CD4-positive, alpha-beta T cell treated with Interleukin-6 for 4 hours (primary cell): ENCODE measurements at places on chromosomes 11 and 22.

DNA sequence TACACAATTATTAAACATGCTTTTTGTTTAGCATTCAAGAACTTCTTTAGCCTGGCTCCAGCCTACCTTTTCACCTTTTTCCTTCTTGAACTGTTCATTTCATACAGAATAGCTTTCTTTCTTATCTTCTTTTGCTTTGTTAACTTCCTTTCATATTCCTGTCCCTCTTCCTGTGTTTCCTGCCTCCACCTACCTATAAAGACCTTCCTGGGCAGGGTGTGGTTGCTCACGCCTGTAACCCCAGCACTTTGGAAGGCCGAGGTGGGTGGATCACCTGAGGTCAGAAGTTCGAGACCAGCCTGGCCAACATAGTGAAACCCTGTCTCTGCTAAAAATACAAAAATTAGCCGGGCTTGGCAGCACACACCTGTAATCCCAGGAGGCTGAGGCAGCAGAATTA lies 22.9 kb downstream of the CAPRIN1 start:
- DNase-seq: no peak

GRCh38 chr11:64058494-64058893 lies 22.8 kb downstream of the FLRT1 start:
- DNase-seq: no peak

DNA sequence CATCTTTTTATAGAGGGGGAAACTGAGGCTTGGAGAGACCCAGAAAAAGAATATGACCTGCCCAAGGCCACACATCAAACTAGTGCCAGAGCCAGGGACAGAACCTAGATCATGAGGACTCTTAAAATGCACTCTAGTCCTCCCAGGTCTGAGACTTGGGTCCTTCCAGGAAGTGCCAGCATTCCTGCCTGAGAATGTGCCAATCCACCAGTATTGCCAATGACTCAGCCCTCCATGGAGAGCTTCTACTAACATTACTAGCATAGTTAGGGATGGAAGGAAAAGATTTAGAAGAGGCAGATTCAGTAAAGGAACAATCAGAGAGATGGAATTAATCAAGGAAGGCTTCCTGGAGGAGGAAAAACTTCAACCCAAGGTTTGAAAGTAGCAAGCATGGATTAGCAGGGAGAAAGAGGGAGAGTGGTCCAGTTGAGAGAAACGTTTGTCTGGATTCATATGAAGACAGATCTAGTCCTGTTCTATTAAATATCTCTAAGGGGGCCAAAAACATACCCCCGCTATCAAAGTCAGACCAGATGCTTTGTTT lies 20.1 kb upstream of the SMIM35 start:
- no peak for DNase-seq

- no peak for DNase-seq
These were observed 371.5 kb downstream of the OPCML start for GRCh38 chr11:133160754-133161153.

- DNase-seq: no peak
These were observed 31.3 kb downstream of the ARRB1 start for GRCh38 chr11:75320046-75320618.

DNA sequence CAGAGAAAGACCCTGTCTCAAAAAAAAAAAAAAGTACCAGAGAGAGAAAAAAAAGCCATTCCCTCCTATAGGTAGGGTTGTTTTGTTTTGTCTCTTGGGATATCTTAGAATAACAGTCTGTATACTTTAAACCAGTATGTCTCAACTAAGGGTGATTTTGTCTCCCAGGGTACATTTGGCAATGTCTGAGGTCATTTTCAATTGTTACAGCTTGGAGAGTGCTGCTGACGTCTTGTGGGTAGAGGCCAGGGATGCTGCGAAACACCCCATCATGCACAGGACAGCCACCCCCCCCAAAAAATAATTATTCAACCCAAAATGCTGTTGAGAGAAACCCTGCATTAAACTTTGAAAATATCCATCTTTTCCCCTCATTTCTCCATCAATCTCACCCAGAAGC lies 56.1 kb upstream of the CRTAM start:
- no peak for DNase-seq

GRCh38 chr11:108534274-108534882 lies 36.2 kb upstream of the POGLUT3 start:
- no peak for DNase-seq

DNA sequence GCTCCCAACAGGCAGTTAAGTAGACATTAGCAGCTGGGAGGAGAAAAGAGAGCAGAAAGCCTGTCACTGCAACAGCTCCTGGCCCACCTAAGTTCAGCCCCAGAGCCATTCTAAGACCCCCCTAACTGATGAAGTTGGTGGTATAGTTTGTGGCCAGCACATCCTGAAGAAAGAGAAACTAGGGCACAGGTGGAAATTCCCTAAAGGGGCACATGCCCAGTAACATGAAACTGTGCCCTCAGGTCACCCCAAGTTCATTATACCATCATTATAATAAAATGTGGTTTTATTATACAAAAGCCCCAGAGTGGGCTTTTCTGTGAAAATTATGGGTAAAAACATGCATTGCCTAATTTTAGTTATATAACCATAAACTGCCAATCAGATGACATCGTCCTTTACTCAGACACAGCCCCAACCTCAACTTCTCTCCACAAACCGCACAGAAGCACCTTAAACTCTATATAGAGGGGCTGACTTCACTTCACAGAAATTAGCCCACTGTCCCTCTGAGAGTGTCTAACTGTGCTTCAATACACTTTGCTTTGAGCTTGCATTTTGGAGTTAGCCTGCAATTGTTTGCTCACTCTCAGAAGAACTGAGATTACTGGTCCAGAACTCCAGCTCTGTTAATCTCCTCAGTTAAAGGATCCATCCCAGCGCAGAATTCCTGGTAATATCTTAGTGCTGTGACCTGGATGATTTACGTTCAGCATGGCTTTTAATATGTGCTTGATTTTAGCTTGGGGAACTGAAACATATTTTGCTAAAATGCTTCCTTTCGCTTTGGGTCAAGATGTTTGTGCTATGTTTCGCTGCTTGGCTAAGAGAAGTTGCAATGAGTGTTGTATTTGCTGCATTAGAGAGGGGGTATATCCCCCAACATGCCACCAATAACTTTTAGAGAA lies 1.8 kb upstream of the APOL3 start:
- DNase-seq: peak; percentile 22

GRCh38 chr22:50415426-50415825 lies 59.4 kb downstream of the SBF1 start:
- DNase-seq: no peak

GRCh38 chr11:111814106-111814505 lies 47.9 kb upstream of the PPP2R1B start:
- DNase-seq: no peak

- no peak for DNase-seq
These were observed 466.4 kb upstream of the ISX start for GRCh38 chr22:34599567-34599966.

- DNase-seq: no peak
These were observed 456.2 kb downstream of the TBC1D22A start for GRCh38 chr22:47218671-47219070.

- no peak for DNase-seq
These were observed 86.9 kb downstream of the INSC start for GRCh38 chr11:15201586-15201985.

DNA sequence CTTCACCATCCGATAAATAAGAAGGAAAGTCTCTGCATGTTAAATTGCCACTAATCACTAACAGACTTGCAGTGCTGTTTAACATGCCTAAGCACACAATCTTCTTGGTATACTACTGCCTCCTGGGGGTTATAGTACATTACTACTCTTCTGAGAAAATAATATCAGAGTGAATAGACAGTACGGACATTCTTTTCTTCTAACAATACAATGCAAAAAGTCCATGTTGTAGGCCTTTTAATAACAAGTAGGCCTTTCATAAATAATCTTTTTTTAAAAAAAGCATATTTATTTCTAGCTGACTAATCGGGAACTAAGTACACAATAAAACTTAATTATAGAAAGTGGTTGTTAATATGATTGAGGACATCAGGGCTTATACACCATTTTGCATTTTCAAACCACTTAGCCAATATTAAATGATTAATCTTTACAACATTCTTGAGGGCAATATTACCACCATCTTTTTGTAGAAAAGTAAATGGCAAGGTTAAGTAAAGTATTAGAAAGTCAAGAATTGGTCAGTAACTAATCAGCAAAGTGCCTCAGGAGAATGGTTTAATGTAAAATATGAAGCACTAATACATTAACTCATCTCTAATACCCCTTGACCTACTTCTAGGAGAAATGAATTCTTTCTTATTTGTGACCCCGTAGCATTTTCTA lies 84.7 kb downstream of the TTC28 start:
- no peak for DNase-seq

DNA sequence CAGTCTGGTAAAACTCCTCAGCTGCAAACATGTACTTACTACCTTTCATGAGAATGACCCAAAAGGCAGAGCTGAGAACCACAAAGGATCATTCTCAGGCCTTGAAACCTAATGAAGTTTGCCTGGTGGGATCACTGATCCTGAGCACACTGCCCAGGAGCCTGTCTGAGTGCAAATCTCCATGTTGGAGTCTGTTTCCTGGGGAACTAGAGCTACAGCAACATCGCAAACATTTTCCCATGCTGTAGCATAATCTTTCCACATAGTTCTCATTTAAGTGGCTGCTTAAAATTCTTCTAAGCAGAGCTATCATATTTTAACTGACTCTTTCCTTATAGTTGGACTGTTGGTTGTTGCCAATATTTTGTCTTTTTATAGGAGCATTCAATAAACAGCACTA lies 58.5 kb downstream of the GUCY1A2 start:
- no peak for DNase-seq

DNA sequence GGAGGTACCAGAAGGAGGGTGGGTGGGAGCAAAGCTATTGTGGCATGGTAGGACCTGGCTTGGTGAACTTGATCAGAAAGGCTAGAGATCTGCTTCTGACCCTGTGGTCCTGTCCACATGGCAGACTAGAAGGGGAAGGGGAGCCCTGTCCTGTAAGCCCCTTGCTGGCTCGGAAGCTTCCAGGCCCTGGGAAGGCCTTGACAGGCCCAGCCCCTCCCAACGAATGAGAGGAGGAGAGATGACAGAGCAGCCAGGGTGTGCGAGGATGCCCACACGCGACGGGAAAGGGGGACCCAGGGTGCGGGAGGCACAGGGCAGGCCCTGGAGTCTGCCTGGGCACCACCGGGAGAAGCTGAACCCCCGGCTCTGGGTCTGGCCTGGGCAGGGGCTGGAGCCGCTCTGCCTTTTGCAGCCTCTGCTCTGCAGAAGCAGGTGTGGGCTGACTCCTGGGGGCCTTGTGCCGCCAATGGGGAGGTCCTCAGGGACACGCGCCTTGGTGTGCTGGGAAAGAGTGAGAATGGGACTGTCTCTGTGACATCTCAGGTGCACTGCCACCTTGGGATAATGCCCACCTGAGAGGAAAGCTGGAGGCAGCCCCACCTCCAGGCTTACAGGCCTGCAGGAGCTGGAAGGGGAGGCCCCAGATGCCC lies 1447.5 kb downstream of the BRD1 start:
- no peak for DNase-seq

DNA sequence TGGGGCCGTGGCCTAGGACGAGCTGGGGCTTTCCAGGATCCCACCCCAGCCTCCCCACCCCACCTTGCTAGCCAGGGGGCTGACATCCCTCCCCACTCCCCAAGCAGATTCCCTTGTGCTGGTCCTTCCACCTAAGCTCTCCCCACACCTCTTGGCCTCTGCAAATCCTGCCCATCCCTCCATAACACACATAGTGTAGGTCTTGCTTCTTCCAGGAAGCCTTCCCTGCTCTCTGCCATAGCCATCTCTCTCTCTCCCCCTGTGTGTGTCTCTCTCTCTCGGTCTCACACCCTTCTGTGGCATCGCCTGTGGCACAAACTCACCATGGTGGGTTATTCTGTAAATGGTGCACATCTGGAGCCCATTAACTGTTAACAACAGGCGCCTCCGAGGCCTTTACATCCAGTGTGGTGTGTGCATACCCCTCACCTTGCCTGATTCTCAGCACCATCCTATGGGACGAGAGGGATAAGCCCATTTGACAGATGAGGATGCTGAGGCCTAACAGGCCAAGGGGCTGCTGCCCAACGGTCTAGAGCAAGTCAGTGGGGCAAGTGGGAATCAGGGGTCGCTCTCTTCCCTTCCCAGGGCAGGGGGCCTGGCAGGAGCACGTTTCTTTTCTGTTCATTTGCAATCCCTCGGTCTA lies 22.2 kb upstream of the PICK1 start:
- DNase-seq: no peak

DNA sequence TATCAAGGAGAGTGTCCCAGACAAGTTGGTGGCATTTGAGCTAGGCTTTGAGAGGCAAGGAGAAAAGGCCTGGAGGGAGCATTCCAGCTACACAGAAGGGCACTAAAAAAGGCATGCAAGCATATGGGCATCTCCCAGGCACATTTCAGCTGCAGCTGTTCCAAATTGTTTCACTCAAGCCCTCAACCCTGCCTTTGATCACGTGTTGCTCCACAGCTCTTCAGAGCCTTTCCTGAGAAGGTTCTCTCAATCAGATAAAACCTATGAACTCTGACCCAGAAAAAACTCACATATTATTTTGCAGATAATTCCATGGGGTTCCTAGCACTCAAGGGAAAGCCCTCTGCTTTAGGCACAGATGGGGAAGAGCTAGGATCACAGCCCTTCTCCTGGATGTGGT lies 24.4 kb upstream of the HSPA8 start:
- peak; percentile 29 for DNase-seq

DNA sequence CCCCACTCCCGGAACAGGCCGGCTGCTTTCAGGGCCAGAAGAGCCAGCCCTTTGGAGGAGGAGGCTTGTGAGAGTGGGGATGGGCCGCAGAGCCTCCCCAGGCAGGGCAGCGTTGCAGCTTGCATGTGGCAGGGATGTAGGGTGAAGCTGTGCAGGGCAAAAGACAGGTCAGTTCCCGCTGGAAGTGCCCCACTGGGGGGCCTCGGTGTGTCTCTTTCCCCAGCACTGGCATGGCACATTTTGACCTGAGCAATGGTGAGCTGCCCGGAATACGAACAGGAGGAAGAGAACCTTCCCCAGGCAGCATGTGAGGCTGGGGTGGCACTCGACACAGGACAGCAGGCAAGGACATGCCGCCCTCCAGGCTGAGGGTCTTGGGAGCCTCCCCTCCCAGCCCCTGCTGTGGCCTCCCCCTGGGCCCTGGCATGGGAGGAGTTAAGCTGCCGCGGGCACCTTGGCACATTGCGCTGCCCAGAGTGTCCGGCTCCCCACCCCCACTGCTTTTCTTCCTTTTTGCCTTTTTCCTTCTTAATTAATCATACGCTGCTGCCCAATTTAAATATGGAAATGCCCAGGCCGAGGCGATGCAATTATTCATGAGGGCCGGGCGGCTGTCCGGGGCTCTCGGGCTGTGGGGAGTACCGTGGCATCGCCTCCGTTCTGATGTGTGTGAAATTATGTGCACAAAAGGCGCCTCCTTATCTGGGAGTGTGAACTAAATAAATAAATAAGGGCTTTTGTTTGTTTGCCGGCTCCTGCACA lies 76.0 kb upstream of the WNT7B start:
- DNase-seq: peak; percentile 42
